ENCODE measurements at places on chromosomes 2 and 18.

- no peak for DNase-seq
Observed at GRCh38 chr2:42372474-42373200, 11.6 kb upstream of the COX7A2L start.

DNA sequence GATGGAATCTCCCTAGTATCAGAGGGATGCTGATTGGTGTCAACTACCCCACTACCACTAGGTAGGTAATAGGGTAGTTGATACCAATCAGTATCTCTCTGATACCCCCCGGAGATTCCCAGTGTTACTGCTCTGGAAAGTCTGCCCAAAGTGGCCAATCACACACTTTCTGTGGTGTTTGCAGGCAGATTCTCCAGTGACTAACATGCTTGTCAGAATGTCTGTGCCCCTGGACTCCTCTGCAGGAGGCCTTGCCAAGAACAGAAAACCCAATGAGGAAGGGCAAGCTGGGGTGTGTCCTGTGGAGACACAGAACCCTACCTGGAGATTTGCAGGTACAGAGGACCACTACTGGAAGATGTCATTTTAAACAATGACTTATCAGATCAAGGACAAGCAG, 135.1 kb downstream of the RIT2 start:
- no peak for DNase-seq

DNA sequence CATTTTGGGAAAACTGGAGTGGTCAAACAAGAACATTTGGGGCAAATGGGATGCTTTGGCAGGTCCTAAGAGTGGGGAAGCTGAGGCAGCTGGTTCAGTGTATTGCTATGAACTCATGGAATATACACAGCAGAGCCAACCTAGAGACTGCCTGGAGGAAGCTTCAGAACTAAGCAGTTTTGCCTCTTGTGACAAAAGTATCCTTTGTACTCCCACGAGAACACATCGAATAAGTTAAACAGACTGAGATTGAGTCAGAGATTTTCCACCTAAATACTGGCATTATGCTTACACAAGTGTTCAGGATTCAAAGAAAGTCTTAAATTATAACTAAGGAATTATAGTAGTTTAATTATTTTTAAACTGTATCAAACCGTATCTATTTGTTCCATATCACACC, 5.2 kb upstream of the ARMC9 start:
- DNase-seq = no peak

DNA sequence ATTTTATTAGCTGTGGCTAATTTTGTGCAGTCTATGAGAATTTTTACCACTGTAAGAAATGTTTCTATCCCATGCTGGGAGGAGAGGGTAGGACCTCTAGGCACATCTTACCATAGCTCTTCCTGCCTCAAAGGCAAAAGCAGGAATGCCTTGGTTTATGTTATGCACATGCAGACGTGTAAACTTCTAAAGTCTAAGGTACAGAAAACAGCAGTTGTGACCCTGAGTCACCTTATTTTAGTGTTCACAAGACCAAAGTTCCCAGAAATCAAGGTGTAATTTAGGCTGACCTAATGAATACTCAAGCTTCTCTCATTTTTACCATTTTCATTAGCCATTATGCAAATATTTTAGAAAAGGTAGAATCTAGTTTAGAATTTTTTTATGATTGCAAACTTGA, 15.4 kb upstream of the WIPF1 start:
- no peak for DNase-seq

DNA sequence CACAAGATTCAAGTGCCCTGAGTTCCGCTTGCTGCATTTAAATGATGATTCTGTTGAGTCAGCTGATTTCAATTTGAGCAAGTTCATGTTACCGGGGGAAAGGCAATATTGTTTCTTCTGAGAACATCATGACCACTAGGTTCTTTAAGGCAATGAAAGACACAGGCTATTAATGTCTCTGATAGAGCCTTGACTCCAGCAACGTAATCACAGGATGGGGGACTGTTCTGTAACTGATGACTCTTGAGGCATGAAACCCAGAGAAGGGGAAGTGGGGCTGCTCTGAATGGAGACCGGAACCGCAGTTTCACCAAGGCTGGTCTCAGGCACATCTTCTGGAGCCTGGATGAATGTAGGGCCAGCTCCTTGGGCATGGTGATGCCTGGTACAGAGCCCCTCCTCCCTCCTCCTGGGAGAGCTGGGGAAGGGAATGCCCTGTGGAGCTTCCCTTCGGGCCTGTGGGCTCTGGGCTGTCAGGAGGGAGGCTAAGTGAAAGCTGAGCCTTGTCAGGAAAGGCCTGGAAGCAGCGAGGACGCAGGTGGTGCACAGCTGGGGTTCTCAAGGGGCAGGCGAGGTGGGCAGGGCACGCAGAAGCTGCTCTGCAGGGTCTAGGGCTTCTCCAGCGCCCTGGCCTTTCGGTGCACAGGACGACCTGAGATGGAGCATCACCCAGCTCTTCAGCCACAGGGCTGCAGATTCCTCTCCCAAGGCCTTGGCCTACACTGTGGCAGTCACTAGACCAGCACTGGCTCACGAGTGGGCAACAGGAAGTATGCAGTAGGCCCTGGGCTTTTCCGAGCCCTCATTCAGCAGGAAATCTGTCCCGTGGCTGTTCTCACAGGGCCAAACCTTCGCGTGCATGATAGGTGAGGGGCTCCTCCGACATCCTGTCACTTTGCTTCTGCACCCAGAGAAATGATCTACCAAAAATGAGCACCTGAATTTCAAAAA, 36.6 kb upstream of the PRLH start:
- no peak for DNase-seq

- DNase-seq = no peak
Observed at GRCh38 chr2:145687442-145688134, 1167.7 kb upstream of the ZEB2 start.

- DNase-seq = no peak
Observed at GRCh38 chr2:196376984-196377877, 205.9 kb upstream of the STK17B start.

DNA sequence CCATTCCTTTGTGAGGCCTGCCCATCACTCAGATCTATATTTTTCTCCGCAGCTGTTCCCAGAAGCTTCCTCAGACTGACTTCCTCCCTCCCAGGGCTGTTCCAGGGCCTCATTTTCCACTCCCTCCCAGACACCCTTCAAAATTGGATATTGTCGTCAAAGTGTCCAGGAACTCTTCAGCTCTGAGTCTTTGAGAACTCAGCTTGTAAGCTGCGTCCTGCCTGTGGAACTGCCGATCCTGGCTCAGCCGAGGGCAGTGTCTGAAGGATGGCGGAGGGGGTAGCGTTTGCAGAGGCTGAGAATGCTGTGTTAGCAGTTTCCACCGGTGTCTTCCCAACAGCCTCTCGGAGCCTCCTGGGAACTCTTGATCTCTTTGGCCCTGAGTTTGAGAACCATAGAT, 27.1 kb downstream of the NCK2 start:
- no peak for DNase-seq

- no peak for DNase-seq
Observed at GRCh38 chr2:127092901-127093516, 13.9 kb downstream of the BIN1 start.

DNA sequence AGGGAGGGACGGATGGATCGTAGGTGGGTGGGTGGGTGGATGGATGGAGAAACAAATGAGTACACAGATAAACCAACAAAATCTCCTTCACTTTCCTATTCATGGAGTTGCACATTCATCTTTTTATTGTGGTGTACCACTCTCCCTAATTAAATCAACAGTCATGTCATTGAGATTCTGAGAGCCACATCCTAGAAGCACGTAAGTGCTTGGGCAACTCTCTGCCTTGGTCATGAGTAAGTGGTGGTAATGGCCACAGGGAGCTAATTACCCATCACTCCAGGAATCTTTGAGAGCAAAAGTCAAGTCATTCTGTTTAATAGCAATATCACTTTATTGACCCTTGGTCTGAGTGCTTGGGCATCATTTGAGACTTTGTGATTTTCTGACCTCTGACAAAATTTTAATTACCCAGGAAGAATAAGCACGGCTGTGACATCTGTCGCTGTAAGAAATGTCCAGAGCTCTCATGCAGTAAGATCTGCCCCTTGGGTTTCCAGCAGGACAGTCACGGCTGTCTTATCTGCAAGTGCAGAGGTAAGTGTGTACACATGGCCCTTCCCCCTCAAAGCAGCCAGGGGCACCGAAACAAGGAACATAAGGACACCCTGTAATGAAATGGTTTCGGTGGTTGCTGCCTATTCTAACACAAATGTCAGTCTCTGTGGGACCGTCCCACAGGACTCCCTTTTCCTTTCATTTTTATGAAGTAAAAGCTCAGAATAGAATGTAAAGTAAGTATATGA, 85.9 kb downstream of the FEZ2 start:
- DNase-seq = no peak

- DNase-seq = no peak
Observed at GRCh38 chr18:370751-371608, 103.1 kb upstream of the THOC1 start.

DNA sequence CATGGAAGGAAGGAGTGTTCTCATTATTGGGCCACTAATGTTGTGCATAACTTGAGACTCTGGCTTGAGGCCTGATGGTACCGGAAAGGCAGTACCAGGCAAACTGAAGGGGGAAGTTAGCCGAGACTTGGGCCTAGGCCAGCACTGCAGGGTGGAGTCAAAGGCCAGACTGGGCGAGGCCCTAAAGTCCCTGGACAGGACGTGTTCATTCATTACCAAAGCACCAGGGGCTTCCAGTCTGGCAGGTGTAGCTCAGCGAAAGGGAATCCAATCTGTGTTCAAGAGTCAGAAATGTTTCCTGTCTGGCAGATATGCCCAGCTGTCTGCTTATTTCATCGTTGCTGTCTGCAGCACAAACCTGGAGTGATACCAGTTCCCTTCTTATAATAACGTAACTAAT, 4.7 kb upstream of the ITSN2 start:
- no peak for DNase-seq

GRCh38 chr2:128358941-128359731, 40.5 kb upstream of the HS6ST1 start:
- DNase-seq = no peak

- no peak for DNase-seq
Observed at GRCh38 chr2:160970052-160970965, 189.9 kb upstream of the TANK start.

DNA sequence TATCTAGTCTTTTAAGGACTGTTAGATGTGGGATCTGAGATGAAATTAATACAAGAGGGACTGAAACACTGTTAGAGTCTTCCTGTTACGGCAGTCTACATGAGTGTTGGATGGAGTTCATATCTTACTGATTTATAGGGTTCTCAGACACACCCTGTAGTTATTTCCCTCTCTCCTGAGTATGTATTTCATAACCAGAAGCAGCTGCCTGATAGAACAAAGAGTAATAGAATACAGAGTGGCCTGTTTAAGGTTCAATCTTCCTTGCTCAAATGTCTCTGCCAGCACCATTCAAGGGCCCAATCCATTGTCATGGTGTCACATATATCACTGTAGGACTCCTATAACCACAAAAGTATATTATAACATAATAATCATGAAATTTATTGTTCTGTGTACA, 1229.1 kb upstream of the ACVR2A start:
- no peak for DNase-seq

GRCh38 chr2:195818526-195818925, 161.5 kb downstream of the SLC39A10 start:
- DNase-seq = no peak

- DNase-seq = no peak
Observed at GRCh38 chr2:34069604-34070003, 470.5 kb upstream of the FAM98A start.

DNA sequence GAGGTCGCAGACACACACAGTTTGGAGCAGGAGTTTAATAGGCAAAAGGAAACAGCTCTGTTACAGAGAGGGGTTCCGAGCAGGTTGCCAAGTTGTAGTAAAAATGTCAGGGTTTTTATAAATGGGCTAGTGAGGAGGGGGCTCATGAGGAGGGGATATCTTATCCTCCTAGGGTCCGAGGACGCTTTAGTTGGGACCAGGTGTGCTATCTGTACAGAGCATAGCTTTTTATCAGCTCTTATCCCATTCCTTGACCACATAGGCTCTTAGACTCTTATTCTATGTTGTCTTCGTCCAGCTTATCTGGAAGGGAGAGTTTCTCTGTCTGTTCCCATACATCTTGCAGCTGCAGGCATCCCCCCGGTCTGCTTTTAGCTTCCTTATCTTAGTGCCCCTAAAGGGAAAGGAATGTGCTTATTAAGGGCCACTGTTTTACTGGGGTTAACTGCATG, 44.7 kb downstream of the PDK1 start:
- DNase-seq = no peak

DNA sequence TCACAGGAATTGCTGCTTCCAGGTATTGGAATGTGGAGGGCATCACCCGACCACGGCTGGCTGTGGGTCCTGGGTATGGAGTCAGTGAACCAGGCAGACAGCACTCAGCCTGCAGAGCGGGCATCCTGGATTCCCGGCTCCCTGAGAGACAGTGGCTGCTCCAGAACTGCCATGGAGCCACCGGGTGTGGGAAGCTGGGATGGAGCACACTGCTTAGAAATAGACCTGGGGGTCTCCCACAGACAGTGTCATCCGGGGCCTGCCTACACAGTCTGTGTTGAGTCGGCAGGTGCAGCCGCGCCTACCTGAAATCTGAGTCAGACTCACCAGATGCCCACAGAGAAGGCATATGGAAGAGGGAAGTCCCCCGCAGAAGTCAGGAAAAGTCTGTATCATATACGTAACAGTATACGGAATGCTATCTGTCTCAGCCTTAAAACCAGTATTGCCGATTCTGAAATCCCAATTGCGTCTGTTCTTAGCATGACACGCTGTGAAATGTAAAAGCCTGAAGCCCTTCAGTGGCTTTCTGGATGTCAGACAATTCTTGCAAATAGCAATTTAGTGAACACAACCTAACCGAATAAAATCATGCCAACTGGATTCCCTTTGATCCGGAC, 509.7 kb upstream of the MYT1L start:
- no peak for DNase-seq

- DNase-seq = no peak
Observed at GRCh38 chr2:174617718-174618117, 20.1 kb upstream of the WIPF1 start.

DNA sequence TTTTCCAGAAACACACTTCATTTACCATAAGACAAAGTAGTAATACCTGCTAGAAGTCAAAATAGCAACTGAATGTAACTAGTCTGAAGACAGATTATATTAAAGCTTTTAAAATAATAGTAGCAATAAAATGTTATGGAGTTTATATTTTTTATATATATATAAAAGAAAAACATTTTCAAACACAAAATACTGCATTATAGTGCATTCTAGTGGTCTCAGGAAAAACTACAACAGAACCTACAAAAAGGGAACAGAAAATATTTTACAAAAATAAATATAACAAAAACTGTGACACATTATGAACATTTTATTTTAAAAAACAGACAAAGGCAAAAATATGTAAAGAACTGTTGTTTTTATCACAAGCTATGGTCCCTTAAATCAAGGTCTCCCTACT, 48.0 kb downstream of the STRN start:
- DNase-seq = no peak

DNA sequence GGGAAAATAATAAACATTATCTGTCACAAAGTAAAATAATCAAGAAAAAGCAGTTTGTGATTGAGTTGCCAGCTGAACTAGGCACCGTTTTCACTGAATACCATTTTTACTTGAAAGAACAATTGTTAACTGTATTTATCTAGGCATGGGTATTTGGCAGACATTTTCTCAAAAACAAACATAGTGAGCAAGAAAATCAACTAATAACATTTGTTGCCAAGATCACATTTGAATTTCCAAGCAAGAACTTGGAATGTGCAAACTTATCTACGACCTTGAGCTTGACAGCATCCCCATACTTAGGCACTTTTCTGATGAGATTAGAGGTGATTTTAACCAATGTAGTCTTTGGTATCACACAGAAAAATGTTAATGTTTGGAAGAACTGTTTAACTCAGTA, 16.7 kb downstream of the SS18 start:
- DNase-seq = no peak

- DNase-seq = no peak
Observed at GRCh38 chr2:174266288-174266687, 18.0 kb upstream of the OLA1 start.

Measured in activated T-cell treated with anti-CD3 and anti-CD28 coated beads for 4 hours (primary cell).